ENCODE measurements at places on chromosomes 7 and 10. TPM values are rescaled to one million over a fixed set of nuclear protein-coding genes. Genes with fewer than 3 reads are reported as not detected.

- no peak for DNase-seq
These were observed 3.3 kb downstream of the ITGB1 start for GRCh38 chr10:32954545-32955298.

- no peak for DNase-seq
These were observed 203.8 kb downstream of the ZEB1 start for GRCh38 chr10:31522820-31523219.

DNA sequence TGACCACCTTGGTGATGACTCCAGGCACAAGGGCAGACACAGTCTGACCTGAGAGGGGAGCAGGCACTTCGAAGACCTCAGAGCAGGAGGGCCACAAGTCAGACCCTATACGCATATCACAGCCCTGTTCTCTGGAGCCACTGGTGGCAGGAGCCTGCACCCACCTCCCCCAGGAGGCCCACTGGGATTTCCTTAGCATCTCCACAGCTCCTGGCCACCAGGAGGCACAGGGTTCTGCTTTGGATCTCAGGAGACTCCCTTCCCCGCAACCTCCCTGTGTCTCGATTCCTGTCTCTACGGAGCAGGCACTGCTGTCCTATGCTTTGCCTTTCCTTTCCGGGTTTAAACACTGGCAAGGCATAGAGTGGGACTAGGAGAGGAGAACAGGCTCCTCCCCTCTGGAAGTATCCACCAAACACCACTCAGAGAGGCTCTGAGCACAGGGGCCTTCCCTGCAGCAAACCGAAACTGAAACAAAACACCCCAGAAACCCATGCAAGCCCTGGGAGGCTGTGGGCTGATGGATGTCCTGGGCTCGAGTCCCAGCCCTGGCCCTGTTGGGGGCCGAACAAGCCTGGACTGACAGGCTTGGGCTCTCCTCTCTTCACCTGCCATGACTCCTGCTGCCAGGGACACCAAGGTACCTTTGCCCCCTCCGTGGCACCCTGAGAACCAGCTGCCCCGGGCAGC is 166.3 kb downstream of the NEURL1 start:
- DNase-seq: peak; percentile 66

DNA sequence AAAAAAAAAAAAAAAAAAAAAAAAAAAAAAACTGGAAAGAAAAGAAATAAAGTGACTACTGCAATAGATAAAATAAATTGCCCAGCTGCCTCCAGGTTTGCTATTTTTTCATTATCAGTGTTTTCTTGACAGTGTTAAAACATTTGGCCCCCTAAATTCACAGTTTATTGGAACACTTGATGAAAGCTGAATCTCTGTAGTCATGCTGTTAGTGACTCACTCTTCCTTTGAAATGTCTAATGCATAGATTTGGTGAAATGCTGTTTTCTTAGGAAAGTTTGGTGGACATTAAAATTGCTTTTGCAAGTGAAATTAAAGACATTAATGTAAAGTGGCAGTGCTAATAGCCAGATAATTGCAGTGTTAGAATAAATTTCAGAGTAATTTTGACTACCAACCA is 785.2 kb downstream of the NRG3 start:
- no peak for DNase-seq

GRCh38 chr10:3366735-3367405 is 194.3 kb upstream of the PITRM1 start:
- no peak for DNase-seq

DNA sequence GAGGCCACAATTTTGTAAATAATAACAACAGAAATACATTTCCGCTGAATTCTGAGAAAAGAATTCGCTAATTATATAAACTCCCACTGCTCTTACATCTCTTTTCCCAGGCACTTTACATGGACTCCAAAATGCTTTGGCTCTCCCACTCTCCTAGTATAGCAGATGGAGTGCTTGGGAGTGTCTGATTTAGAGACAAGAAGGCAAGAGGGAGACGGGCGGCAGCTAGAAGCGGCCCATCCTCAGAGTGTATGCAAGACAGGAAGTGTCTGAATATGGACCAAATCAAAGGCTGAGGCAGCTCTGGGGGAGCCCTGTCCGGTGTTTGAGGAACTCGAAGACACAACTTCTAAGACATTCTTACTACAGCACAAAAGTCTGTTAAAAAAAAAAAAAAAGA is 212.1 kb downstream of the GFRA1 start:
- DNase-seq: no peak

Gene CYP3A5
- not detected for total RNA-seq

Gene CXCL12
- not detected for total RNA-seq

Gene CPA4
- not detected for total RNA-seq

Gene RBP3
- total RNA-seq: not detected
